ENCODE measurements at places on chromosomes 12 and 14.

DNA sequence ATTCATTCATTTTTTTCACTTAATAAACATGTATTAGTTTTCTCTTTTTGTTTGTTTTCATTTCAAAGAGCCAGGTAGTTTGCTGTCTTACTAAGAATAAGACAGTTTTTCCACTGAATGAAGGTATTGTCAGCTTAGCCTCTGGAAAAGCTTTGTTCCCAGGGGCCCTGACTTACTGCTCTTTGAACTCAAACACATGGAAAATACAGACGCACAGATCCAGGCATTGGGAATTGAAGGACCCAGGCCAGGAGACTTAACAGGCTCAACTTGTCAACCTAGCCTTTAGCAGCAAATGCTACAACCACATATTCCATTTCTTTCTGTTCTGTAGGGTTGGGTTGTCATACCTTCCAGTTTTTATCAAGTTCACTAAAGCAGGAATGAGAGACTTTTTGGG, 38.5 kb upstream of the SLCO1C1 start:
- DNase-seq = no peak

- DNase-seq = no peak
Measured at GRCh38 chr14:34692348-34692747, 22.0 kb downstream of the CFL2 start.

- DNase-seq = no peak
Measured at GRCh38 chr14:72686101-72686500, 207.8 kb downstream of the DPF3 start.

GRCh38 chr14:46401066-46401465, 250.5 kb downstream of the RPL10L start:
- no peak for DNase-seq

GRCh38 chr12:124301084-124301654, 6.3 kb downstream of the RFLNA start:
- no peak for DNase-seq

DNA sequence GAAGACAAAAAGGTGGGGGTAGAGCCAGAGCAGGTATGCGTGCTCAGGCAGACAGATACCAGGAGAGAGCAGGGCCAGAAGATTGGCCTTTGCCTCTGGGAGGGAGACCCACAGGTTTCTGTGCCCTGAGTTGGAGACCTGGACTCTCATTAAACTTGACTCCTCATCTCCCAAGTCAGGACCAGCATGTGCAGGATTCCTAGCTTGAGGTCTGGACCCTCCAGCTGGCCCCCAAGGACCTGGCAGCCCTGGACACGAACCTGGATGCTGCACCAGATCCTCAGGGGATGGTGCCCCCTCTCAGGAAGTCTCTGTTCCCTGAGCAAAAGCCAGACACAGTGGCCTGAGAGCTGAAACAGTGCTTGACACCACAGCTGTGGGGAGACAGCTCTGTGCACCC, 10.5 kb upstream of the KRT73 start:
- no peak for DNase-seq

DNA sequence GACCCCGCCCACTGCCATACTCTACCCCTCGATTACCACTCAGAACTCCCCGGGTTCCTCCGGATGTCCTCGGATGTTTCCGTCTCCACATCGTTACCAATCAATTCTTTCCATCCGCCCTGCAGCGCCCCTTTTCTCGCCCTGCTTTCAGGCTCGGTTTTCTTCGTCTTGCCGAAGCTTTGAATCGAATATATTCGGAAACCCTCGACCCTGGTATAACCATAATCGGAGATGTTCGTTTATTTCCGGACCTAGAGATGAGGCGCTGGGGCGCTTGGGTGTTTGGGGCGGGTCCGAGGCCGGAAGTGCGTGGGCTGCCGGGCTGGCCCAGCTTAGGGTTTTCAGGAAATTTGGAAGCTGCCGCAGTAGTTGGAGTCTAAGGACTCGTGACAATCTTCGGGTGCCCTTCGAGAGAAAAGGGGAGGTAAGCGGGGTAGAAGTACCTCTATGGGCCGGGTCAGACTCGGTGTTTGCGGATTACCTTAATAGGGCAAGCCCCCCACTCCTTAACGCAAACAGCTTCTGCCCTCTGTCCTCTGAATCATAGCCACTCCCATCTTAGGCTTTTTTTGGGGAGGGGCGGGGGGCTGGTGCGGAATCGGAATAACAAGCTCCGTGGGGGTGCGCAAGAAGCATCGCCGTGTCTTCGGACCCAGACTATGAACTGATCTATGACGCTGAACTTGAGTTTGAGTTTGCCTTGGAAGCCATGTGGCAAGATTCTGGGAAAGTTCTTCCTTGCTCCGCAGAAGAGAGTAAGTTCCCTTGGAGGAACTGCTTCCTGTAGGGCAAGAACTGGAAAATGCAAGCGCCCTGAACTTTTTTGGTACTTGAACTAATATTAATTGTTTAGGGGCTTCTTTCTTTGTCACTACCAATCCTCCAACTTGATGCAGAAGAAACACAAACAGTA, at the start of gene C14orf119:
C14orf119 (plus strand) TSS at position 310 of the 913 bp plus-strand sequence. CDS start 2,154 bp downstream, outside the sequence.
- peak; percentile 100 for DNase-seq

- DNase-seq = no peak
Measured at GRCh38 chr14:53356361-53357150, 203.4 kb upstream of the DDHD1 start.

DNA sequence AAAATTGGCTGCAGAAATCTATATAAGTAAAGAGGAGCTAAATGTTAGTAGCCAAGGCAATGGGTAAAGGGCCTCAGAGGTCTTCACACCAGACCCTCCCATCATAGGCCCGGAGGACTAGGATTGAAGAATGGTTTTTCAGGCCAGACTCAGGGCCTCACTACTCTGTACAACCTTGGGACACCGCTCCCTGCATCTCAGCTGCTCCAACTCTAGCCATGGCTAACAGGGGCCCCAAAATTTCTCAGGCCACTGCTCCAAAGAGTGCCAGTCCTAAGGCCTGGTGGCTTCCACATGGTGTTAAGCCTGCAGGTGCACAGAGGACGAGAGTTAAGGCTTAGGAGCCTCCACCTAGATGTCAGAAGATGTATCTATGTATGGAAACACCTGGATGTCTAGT, 155.5 kb upstream of the MGAT4C start:
- no peak for DNase-seq

- no peak for DNase-seq
Measured at GRCh38 chr14:68584786-68585185, 208.1 kb downstream of the ZFP36L1 start.

GRCh38 chr14:101734246-101734847, 27.2 kb upstream of the PPP2R5C start:
- no peak for DNase-seq

GRCh38 chr12:56477521-56478225, 9.3 kb downstream of the SPRYD4 start:
- DNase-seq = no peak

- no peak for DNase-seq
Measured at GRCh38 chr14:103855734-103856095, 8.3 kb upstream of the PPP1R13B start.

DNA sequence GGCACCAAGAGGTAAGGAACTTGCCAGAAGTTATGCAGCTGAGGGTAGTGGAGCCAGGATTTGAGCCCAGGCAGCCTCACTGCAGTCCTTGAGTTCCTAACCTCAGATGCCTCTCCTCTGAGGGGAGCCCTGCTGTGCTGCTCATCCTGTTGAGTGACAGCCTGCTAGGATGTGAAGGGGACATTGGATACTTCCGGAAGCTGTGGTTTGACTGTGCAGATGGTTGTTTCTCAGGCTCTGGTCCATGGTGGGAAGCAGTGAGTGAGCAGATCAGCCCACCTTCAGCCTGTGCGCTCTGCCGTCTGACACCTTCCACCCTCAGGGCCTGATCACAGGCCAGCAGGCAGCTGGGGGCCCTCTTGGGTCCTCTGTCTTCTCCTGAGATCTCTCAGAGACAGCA, 253.2 kb downstream of the CACNA1C start:
- no peak for DNase-seq

GRCh38 chr12:82434392-82434911, 76.1 kb downstream of the METTL25 start:
- no peak for DNase-seq

Measured in effector memory CD8-positive, alpha-beta T cell (primary cell).